ENCODE measurements at places on chromosomes 4 and X.

DNA sequence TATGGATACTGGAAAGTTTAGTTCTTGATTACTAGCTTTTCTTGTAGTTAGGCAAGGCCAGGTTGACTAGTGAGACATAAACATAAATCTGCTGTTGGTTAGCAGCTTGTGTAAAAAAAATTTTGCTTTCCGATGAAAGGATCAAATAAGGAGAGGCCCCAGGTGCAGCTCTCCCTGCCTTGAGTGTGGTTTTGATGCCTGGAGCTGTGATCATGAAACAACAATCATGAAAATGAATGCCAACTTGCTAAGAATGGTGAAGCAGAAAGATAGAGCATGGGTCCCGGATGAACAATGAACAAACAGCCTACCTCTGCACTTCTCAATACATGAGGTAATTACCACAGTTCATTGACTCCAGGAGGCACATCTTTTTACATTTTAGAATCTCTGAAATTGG is 14.4 kb upstream of the SYP start:
- no peak for DNase-seq

DNA sequence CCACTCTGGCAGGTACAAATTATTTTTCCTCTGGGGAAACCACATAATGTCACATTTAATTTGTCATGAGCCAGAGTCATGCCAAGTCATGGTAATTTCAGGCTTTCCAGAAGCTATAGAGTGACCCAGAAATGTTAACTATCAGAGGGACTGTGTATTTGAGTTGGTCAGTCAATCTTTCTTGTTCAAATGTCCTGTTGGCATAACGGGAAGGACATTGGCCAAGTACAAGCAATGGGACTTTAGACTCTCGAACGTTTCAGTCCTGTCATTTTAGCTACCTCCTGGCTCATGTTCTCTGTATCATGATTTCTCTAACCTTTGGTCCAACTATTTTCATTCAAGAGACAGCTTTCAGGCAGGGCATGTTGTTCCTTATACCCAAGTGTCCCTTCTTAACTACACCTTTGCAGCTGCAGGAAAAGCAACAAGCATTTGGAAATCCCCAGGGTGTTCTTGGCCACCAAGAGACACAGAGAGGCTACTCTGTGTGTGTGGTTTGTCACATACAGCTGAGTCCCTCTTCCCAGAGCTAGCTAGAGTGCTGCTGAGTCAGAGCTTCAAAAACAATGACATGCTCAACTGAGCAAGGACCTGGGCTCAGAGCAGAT is 142.6 kb downstream of the EGF start:
- DNase-seq = no peak

DNA sequence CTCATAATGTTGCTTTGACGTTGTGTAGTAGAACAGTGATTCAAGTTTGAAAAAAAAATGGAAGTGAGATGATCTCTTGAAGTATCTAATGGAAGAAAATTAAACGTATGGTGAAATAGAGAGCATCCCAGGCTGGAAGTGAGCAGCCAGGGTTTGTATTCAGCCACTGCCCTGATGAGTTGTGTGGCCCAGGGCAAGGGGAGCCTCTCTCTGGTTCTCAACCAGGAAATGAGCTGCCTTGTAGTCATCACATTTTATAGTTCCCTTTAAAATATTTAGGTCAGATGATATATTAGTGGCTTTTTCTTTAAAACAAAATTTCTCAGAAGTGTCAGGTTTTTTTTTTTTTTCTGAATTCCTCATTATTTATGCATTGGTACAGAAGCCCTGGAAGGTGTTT is 150.3 kb downstream of the GPAT3 start:
- DNase-seq = no peak

- no peak for DNase-seq
Observed at GRCh38 chr4:140326395-140326993, 47.0 kb upstream of the SCOC start.

DNA sequence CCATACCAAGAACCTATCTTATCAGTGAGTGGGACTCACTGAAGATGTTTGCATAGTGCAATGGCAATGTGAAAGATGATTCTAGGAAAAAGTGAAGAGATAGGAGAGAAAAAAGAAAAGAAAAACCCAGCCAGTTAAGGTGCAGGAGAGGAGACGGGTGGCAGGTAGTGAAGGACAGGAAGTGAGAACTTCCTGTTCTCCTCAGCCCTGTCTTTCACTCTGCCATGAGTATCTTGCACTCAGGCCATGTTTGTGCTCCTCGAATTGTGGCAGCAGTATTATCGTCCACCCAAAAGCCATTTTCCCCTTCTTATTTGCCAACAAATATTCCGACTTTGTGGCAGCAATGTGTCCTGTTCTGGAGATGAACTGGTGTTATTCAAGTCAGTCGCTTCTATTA is 8.6 kb upstream of the ENPEP start:
- no peak for DNase-seq

GRCh38 chrX:27706526-27706925 is 101.3 kb upstream of the MAGEB10 start:
- DNase-seq = no peak

DNA sequence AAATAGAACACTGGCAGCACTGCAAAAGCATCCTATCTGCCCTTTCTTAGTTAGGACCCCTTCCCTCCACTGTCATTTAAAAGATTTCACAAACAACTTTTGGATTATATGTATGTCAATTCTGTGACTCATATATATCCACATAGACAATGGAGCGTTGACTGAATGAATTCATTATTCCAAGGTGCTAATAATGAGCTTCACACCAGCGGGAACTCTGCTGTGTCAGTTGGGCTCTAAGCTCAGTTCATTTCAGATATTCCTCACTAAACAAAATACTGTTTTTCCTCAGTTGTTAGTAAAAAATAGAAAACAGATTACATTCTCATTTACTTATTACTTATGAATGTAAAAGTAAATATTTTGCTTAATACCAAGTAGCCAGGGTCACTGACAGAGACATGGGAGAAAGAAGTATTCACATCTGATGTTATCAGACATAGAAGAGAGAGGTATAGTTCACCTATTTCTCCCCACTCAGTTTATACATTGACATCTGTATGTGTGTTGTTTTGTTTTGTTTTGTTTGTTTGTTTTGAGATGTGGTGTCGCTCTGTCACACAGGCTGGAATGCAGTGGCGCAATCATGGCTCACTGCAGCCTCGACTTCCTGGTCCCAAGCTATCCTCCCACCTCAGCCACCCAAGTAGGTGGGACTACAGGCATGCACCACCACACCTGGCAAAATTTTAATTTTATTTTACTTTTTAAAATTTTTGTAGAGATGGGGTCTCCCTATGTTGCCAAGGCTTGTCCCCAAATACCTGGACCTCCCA is 10.9 kb downstream of the NFKB1 start:
- DNase-seq = no peak

GRCh38 chr4:1595789-1596325 is 88.3 kb downstream of the FAM53A start:
- no peak for DNase-seq

DNA sequence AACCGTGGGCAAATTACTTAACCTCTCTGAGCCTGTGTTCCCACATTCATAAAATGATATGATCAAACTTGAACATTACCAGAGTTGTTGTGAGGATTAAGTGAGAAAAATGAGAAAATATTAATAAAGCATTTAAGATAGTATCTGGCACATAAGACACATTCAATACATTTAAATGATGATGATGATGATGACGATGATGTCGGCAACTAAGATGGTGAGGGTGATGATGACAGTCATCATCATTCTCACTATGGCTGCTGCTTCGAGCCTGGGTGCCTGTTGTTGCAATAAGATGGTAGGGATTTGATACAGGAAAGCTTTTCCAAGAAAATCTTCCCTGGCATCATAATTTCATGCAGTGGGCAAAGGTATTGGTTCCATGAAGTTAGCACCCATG is 11.1 kb downstream of the TMEM164 start:
- no peak for DNase-seq

All from stimulated activated CD4-positive, alpha-beta T cell treated with anti-CD3 and anti-CD28 coated beads, Interleukin-12 subunit alpha, Interleukin-12 subunit beta, amount 100 ng/mL, for 4 hours (primary cell).